ENCODE measurements at places on chromosomes 5 and 9.

DNA sequence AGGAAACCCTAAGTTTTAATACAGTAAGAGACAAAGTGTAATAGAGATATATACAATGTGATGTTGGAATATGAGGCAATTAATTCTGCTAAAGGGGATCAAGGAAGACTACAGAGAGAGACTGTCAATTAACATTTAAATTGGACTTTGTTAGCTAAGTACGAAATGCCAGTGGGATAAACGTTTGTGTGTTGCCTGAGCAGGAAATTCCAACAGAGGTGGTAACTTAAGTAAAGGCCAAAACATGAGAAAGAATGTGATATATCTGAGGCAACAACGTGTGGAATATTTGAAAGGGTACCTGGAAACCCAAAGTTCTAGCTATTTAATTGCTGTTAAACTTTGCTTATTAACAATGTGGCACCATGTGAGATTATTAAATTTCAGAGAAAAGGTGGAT is 1666.9 kb upstream of the WWC1 start:
- DNase-seq = no peak

DNA sequence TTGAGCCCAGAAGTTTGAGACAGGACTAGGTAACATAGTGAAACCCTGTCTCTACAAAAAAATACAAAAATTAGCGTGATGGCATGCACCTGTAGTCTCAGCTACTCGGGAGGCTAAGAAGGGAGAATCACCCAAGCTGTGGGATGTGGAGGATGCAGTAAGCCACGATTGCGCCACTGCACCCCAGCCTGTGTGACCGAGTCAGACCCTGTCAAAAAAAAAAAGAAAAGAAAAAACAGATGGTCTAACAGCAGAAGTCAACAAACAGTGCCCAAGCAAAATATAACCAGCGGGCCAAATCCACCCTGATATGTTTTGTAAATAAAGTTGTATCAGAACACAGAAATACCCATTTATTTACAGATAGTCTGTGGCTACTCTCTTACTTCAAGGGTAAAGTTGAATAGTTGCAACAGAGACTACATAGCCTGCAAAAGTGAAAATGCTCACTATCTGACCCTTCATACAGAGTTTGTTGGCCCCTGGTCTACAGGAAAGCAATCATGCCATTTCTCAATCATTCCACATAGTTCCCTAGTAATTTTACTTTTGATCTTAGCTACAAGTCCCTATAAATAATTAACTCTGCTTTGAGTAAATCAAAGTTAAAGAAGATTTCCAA is 383.7 kb downstream of the TLE1 start:
- DNase-seq = no peak

DNA sequence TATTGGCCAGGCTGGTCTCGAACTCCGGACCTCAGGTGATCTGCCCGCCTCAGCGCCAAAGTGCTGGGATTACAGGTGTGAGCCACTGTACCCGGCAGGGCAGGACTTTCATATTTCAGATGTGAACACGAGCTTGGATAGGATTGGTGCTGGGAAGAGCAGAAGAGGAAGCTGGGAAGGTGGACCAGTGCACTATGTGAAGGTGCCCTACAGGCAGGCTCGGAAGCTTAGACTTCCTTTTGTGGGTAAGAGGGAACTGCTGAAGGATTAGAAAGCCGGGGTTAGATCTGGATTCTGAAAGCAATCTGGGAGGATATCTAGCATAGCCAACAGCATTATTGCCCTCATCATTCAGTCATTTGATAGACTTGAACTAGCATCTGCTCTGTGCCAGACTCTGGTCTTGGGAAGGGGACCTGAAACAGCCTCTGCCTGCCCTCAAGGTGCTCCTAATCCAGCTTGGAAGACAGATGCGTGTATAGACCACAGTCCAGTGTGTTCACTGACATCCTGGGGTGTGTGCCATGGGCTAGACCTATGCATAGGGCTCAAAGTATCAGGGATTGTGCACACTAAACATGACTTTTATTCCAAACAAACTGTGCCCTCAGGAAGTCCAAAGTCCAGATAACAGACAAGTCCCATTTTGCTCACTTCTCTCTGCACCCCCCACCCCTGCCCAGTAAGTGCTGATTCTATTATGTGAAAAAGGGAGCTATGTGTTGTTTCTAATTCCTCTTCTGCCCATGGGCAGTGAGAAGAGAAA is 637 bp downstream of the CBY3 start:
- peak; percentile 35 for DNase-seq

DNA sequence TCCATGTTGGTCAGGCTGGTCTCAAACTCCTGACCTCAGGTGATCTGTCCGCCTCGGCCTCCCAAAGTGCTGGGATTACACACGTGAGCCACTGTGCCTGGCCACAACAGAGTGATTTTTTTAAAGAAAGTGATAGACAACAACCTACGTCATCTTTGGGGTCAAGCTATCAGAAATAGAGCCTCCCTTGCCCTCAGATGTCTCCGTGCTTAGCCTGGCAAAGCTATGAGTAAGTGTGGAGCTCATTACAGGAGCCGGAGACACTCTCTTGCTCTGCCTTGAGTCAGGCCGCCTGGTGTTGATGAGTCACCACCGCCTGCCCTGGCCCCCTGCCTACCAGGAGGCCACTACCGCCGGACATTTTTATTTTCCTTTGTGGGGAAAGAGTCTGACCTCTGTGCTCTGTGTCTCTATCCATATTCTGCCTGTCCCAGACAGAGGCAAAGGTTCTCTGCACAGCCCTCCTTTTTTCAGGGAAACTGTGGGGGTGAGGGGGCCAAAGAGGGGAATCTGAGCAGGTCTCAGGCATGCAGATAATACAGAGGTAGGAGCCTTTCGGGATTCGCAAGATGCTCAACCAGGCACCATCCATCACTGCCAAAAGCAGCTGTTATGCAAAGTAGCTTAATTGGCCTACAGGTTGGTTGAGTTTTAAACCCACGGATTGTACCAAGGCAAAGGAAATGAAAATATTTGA is 123.7 kb upstream of the CPEB4 start:
- no peak for DNase-seq

- no peak for DNase-seq
Observed at GRCh38 chr5:36581070-36581469, 25.3 kb upstream of the SLC1A3 start.

GRCh38 chr9:84174486-84174885 is 166.1 kb downstream of the SLC28A3 start:
- no peak for DNase-seq

GRCh38 chr5:114734238-114734637 is 372.4 kb downstream of the KCNN2 start:
- no peak for DNase-seq

GRCh38 chr5:55582256-55582655 is 47.5 kb upstream of the PLPP1 start:
- no peak for DNase-seq

- DNase-seq = no peak
Observed at GRCh38 chr9:92507496-92507895, 25.2 kb upstream of the ASPN start.

DNA sequence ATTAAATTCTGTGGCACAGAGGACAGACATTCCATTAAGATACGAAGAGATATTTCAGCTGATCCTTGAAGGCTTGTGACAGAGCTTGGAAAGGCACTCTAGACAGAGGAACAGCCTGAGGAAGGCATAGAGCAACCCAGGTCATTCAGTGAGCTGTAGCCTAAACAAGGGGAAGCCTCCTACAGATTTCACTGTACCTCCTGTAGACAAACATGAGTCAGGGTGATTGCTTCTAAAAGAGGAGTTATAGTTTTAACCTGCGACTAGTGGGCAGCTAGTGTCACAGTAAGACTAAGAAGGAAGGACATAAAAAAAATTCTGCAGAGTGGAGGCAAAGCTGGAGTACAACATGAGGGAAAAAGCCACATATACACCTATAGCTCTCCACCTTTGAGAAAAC is 43.5 kb upstream of the ANKDD1B start:
- no peak for DNase-seq

DNA sequence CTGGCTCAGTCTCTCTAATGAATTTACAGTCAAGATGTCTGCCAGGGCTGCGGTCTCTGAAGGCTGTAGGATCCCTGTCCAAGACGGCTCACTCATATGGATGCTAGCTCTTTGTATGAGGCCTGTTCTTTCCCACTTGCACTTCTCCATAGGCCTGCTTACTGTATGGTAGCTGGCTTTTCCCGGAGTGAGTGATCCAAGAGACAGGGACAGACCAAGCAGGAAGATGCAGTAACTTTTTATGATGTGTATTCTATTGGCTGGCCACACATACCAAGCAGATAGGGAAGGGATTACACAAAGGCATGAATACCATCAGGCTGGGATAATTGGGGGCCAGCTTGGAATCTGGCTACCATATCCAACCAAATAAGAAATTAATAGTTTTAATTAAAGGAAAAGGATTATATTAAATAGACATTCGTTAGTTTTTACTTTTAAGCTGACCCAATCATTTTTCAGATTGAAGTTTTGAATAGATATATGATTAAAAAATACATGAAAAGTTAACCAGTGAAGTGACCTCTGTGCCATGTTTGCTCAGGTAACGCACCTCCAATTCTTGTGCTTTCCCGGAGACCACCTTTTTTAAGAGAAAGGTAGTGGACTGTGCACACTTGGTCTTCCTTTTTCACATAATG is 20.6 kb downstream of the NSD1 start:
- no peak for DNase-seq

- DNase-seq = no peak
Observed at GRCh38 chr9:98808875-98809274, 1.4 kb downstream of the GALNT12 start.

DNA sequence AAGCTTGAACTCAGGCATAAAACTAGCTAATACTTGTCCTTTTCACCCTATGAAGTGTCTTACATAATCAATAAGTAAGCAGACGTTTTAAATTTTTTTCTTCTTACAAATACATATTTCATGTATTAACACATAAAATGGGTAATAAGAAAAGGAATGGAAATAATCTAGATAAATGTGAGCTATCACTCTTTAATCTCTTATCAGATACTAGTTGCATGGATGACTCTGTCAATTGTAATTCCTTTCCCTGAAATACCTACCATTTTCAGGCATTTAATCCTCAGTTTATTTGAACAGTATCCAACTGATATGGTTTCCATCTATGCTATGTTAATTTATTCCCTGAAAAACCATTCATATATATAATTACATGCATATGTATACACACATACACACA is 166.0 kb upstream of the RGS7BP start:
- no peak for DNase-seq

DNA sequence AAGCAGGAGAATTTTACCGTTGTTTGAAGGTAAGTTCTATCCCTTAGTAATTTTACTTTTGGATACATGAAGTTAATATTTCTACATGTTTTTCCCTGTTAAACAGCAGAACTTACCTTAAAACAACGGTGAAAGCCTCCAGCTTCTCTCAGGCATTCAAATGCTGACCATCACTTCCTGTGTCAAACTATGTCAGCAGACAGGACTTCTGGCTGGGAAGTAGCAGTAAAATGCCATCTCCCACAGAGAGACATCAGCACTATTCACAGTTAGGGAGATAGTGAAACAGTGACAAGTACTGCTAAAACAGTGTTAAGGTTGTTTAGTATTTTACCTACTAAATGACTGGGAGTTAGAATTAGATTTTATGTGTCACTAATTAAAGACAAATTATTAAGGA is 34.2 kb upstream of the GOLGA1 start:
- DNase-seq = no peak

DNA sequence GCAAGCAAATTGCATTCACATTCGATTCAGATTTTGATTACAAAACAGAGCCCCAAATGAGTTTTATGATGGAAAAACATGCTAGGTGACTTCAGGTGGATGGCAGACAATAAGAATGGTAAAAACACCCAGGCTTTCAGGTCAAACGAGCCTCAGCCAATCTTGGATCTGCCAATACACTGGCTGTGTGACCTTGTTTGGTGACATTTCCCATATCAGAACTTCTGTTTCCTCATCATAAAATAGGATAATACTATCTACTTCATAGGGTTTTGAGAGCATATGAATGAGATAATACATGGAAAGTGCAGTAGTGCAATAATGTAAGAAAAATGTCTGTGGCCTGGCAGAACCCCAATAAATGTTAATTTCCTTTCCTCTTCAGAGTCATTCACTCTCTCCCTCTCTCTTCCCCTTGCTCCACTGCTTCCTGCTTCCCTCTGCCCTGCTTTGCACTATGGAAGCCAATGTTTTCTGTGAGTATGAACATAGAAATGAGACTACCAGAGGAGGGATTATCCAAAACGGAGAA is 54.7 kb downstream of the SH3RF2 start:
- no peak for DNase-seq

DNA sequence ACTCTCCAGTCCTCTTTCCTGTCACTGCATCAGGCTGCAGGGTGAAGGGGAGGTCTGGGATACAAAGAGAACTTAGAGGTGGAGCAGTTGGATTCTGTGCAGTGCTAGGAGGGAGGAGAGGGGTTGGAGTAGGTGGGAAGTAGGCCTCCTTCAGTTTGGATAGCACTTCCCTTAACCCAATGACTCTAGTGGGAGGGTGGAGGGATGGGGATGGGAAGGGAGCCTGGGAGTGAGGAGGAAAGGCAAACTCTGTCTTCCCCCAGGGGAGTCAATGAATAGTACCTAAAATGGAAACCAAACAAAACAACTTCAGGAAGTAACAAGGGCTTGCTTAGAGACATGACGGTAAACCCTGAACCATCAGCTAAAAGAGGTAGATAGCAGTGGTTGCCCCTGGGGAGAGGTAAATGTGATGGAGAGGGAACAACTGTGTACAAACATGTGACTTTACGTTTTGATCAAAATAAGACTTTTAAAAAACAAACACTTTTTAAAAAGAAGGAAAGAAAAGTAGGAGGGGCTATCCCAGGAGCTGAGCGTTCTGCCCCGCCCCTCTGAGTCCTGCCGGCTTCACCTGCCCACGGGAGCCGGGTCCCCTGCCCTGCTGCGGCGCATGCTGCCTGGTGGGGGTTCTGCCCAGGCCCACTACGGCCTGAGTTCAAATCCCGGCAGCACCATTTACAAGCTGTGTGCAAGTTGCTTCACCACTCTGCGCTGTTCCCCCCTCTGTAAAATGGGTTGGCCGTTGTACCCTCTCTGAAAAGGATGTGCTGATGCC is 30.9 kb downstream of the GSN start:
- no peak for DNase-seq

DNA sequence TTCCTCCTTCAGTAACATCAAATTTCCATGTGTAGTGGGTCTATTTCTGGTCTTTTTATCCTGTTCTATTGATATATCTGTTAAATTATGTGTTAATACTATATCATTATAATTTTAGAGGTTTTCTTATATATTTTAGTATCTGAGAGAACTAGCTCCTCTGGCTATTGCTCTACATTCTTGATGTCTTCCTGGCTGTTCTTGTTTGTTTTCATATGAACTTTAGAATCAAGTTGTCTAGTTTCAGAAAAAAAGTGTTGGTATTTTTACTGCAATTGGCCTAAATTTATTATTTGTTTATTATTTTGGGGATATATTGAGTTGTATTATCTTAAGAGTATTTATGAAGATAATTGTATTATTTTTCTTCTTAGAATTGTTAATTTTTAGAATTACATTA is 128.0 kb upstream of the ZNF618 start:
- no peak for DNase-seq

DNA sequence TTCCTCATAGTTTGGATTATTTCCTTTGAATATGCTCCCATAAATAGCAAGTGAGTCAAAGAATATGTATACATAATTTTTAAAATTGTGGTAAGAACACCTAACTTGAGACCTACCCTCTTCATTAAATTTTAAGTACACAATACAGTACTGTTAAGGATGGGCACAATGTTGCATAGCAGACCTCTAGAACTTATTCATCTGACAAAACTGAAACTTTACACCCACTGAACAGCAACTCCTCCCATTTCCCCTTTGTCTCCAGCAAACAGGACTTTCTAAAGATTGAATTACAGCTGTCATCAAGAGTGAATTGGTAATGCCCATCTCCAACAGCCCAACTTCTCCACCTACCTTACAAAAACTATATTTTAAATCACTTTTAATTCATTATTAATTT is 388.9 kb downstream of the HTR1A start:
- no peak for DNase-seq

- DNase-seq = no peak
Observed at GRCh38 chr9:121207371-121207940, 5.8 kb upstream of the RAB14 start.
